ENCODE measurements at places on chromosomes 3 and 15.

DNA sequence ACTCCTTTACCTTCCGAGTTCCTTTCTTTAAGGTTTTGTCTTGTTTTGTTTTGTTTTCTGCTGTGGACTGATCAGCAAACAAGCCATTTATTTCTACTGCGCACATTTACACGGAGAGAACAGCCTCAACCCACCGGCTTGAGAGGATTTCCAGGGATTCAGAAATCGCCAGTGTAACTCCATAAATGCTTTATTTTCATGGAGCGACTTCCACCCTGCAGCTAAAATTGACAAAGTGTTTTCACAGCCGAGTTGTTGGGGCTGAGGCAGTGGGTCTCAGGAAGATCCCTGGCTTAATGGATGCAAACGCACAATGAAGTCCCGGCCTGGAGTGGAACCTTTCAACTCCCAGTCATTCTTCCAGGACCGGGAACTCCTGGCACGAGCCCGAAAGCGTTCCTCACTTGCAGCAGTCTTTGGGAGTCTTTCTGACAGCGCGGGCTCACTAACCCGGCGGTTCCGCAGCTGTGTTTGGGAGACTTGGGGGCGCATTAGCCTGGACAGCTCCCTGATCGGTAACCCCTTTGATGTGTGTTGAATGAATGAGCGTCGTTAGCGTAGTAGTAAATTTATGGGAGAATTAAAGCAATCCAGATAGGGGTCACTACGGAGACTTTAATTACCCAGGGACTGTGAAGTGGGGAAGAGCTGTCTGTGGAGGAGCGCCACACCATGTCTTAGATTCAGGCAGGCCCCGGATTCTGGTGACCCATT, 785 bp upstream of the MYRIP start:
- DNase-seq: no peak

- DNase-seq: no peak
Observed at GRCh38 chr3:11482021-11482420, 161.7 kb downstream of the VGLL4 start.

- DNase-seq: peak; percentile 31
Observed at GRCh38 chr15:29139540-29140459, 129.8 kb downstream of the NSMCE3 start.

GRCh38 chr15:99995543-99995942, 262.3 kb upstream of the LYSMD4 start:
- DNase-seq: no peak

- DNase-seq: no peak
Observed at GRCh38 chr15:91912336-91912735, 58.8 kb downstream of the SLCO3A1 start.
